CD4-positive, alpha-beta T cell treated with Interleukin-12 subunit alpha and Interleukin-12 subunit beta, for 1 hour (primary cell): ENCODE measurements at places on chromosomes 1 and 21.
A peak's percentile ranks its signal among the peaks of the same experiment; 100 is the strongest.

- DNase-seq, result no peak
Measured at GRCh38 chr1:164836614-164837018, 277.6 kb downstream of the PBX1 start.

GRCh38 chr1:26582836-26583460 lies 53.4 kb downstream of the RPS6KA1 start:
- DNase-seq, result no peak

- DNase-seq, result no peak
Measured at GRCh38 chr1:157199421-157199755, 61.2 kb upstream of the ETV3 start.

- no peak for DNase-seq
Measured at GRCh38 chr1:185017338-185017737, 28.0 kb upstream of the RNF2 start.

DNA sequence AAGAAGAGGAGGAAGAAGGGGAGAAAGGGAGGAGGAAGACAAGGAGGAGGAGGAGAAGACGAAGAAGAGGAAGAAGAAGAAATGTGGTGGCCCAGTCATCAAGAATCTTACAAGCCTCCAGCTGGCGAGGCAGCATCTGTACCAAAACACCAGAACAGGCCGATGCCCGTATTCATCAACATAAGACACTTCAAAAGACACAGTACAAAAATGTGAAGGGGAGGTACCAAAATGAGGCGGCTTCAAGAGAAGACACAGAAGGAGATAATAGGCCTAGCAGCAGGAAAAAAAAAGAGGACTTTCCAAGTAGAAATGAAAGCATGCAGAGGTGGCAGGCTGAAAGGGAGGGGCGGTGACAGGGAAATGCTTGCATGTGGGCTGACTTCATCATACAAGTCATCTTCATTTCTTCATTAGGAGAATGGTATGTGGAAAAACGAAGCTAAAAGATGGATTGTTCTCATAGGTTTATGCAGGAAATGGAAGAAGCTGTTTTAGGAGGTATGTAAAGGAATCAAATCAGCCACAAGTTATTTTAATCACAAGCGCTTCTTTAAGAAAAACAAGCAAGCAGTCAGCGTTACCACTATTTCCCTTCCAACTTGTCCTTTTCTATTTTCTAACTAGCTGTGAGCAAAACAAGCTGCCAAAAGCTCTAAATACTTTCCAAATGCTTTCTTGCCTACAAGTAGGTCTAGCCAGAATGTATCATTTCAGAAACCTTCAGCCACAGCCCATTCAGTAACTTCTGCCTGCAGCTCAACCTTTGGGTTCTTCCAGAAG lies 192.3 kb downstream of the SLC45A1 start:
- DNase-seq, result peak; percentile 50

- DNase-seq, result no peak
Measured at GRCh38 chr1:115958866-115959265, 17.4 kb upstream of the SLC22A15 start.

GRCh38 chr1:119358636-119359035 lies 9.9 kb upstream of the HAO2 start:
- DNase-seq, result no peak

GRCh38 chr1:208928349-208929010 lies 655.0 kb upstream of the CAMK1G start:
- DNase-seq, result no peak

GRCh38 chr1:198620951-198621824 lies 17.7 kb upstream of the PTPRC start:
- peak; percentile 76 for DNase-seq

- DNase-seq, result no peak
Measured at GRCh38 chr1:36134505-36135329, 9.7 kb upstream of the COL8A2 start.

DNA sequence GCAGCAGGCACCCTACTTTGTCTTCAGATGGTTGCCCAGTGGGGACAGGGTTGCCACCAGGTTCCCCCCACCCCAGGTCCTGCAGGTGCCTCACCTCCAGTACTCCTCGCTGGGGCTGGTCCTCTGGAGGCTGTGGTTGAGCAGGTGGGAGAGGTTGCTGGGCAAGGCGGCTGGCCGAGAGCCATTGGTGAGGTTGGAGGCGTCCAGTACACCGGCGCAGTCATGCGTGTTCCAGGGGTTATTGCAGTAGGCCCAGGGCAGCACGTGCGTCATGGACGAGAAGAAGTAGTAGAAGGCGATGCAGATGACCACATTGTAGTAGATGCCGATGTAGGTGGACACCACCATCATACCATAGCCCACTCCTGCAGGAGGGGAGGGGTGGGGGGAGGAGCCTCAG lies 16.9 kb downstream of the CCDC24 start:
- DNase-seq, result no peak

DNA sequence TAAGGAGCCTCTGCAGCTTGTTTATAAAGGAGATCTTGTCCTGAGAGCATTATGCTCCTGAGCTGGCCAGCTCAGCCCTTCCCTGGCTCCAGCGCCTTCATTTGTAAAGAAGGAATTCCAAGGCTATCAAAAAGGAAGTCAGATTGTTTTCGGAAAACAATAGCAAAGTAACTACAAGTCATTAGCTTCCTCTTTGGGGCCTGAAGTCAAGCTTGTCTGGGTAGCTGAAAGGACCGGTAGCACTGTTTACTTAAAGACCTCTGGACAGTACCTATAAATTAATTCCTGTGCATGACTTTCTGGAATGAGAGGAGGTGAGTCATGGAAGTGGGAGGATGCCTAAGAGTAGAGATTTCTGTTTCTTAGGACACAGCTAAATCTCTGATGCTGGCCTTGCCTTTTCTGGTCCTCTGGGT lies 20.7 kb upstream of the GJA5 start:
- no peak for DNase-seq
